ENCODE measurements at places on chromosomes 16 and 17.

DNA sequence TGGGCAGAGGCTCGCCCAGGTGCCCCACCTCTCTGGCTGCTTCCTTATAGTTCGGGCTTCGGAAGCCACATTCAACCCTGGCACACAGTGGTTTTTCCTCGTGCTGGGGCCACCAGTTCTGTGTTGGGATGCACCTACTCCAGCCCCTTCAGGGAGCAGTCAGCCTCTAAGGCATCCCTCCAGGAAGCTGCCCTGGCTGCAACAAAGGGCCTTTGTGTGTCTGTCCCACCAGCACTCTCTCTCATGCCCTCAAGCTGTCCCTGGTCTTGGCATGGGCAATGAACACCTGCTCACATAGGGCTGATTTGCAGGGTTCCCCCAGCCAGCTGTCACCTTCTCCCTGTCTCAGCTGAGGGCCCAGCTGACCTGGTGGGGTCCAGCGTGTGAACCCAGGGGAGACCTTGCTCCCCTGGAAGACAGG lies 754 bp upstream of the NOXO1 start:
- no peak for DNase-seq

GRCh38 chr16:80610481-80611156 lies 69.8 kb downstream of the DYNLRB2 start:
- DNase-seq = no peak

DNA sequence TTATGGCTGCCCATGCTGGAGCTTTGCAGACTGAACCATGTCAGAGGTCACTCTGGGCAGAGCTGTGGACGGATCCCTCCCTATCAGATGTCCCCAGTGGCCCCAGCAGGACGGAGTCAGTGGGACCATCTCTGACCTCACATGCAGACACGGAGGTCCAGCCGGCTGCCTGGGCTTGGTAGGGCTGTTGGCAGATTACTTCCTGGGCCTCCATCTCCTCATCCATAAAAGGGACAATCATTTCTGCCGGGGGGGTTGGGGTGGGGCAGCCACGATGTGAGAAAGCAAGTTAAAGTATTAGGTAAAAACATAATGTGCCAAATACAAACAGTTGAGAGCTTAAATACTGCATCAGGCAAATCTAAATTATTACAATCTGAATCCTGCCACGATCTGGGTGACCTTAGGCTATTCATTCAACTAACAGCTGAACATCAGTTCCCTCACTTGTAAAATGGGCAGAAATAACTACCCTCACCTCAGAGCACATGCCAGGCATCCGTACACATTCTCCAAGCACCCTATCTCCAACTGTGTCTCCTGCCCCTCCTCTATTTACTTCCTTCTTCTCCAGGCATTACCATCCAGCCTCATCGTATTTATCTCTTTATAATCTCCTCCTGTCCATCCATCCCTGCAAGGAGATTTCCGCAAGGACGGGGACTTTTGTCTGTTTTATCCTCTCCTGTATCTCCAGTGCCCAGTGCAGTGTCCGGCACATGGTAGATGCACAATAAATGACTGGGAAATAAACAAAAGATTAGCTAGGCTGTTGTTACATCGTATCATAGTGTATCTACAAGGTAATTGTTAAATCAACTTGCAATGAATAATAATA lies 192.3 kb upstream of the FOXF1 start:
- no peak for DNase-seq

GRCh38 chr16:12362482-12363458 lies 386.2 kb downstream of the SNX29 start:
- DNase-seq = no peak

DNA sequence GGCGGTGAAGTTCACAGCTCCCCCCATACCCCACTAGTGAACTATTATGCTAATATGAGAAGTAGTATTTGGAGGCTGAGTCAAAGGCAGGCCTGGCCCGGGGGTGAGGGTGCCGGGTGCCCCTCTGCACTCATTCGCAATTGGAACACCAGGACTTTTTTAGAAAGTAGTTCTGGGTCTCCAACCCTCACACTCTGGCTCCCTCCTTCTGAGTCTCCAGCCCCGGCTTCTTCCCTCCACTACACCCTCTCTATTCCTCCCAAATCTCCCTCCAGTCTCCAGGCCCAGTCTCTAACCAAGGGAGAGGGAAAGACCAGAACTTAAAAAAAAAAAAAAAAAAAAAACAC lies 11.3 kb upstream of the HOXB2 start:
- DNase-seq = no peak

DNA sequence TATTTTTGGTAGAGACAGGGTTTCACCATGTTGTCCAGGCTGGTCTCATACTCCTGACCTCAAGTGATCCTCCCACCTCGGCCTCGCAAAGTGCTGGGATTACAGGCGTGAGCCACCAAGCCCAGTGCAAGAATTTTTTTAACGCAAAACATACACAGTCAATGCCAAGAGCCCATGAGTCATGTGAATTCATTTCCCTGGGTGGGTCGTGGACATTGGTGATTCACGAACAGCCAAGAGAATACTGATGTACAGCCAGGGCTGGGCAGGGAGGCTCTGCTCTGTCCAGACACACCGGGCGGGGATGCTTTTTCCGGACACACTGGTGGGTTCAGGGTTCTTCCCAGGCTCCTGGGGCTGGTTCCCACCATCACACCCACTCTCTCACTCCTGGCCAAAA lies 17.7 kb downstream of the SLC38A8 start:
- no peak for DNase-seq

- DNase-seq = no peak
Measured at GRCh38 chr17:37465069-37465616, 24.5 kb upstream of the DUSP14 start.

GRCh38 chr17:2106308-2106955 lies 51.5 kb downstream of the HIC1 start:
- no peak for DNase-seq
